ENCODE measurements at places on chromosomes 12 and 14.

DNA sequence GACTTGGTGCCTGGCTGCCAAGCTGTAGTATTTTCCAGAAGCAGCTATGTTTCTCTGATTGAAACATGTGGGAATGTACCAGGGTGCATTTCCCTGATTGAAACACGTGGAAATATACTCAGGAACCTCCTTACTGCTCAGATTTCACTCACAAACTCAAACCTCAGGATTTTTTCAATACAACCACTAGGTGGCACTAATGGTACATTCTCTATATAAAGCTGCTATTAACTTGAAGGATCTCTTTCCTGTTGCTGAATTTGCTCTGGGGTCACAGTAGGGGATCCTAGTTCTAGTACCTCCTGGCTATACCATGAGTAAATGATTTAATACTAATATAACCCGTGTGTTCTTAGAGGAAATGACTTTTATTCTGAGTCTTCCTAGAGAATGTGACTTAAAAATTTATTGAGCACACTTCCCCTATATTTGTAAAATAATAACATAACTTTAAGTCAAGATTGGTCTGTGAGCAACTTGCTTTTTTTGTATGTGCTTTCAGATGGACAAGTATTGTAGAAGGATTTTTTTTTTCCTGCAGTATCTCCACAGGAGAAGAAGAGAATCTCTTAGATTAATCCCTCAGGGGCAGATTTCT is 173.8 kb upstream of the MIS18BP1 start:
- no peak overlapping the region for H3K27ac ChIP-seq
- no peak overlapping the region for H3K4me3 ChIP-seq
- H3K4me1 ChIP-seq: no peaks in the 10 kb centered on the region
- H3K27me3 ChIP-seq: no peaks in the 10 kb centered on the region
- H3K36me3 ChIP-seq: no peaks in the 10 kb centered on the region
- no peak for ATAC-seq

- H3K4me3 ChIP-seq: no peak overlapping the region
- peaks cover 8% of the 10 kb centered on the region for H3K4me1 ChIP-seq
- no peak for ATAC-seq
- peaks cover 9% of the 10 kb centered on the region for H3K36me3 ChIP-seq
- H3K27me3 ChIP-seq: no peaks in the 10 kb centered on the region
Observed at GRCh38 chr14:89473989-89474388, 57.0 kb upstream of the FOXN3 start.

DNA sequence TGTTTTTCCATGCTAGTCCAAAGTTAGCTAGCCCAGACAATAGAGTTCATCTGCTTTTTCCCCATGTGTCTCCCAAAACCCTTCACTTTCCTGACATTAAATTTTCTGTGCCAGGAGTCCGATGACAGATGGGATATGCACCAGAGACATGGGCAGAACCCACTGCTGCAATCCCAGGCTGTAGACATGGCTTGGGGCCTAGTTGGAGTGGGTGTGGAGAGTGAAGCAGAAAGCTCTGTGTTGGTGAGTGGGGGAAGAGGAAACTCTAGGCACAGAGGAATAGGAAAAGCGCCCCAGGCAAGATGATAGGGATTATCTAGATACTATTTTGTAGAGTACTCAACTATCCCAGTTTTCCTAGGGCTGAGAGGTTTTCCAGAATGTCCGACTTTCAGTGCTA is 4.8 kb upstream of the KRT74 start:
- H3K4me3 ChIP-seq: no peak overlapping the region
- ATAC-seq: no peak
- H3K4me1 ChIP-seq: no peaks in the 10 kb centered on the region
- H3K27me3 ChIP-seq: peaks cover 9% of the 10 kb centered on the region

- no peaks in the 10 kb centered on the region for H3K27me3 ChIP-seq
- no peak overlapping the region for H3K27ac ChIP-seq
- ATAC-seq: no peak
- H3K4me1 ChIP-seq: no peaks in the 10 kb centered on the region
- H3K4me3 ChIP-seq: no peak overlapping the region
Observed at GRCh38 chr14:53399057-53399456, 245.9 kb upstream of the DDHD1 start.

DNA sequence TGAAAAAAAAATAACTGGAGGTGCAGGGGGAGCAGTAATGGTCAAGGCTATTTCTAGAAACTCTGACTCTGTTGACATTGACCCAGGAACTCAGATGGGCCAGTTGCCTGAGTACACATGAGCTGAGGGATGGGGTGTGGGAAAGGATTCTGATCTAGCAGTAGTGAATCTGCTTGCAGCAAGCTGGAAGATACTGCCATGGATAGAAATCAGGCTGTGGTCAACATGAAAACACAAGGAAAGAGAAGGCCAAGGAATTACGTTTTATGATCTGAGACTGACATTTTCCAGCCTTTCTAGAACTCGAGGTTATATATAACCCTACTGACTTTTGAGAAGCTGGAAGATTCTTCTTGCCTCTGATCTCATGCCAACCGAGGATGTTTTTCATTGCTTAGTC is 90.0 kb downstream of the ANO6 start:
- no peak for ATAC-seq
- peaks cover 23% of the 10 kb centered on the region for H3K36me3 ChIP-seq
- no peak overlapping the region for H3K4me3 ChIP-seq
- H3K27ac ChIP-seq: no peak overlapping the region
- no peaks in the 10 kb centered on the region for H3K4me1 ChIP-seq
- H3K27me3 ChIP-seq: no peaks in the 10 kb centered on the region

GRCh38 chr12:64265839-64266238 is 43.7 kb upstream of the KICS2 start:
- peaks cover 5% of the 10 kb centered on the region for H3K27me3 ChIP-seq
- H3K4me3 ChIP-seq: no peak overlapping the region
- H3K27ac ChIP-seq: no peak overlapping the region
- peak; percentile 19 for ATAC-seq

- ATAC-seq: no peak
- H3K27ac ChIP-seq: peak overlapping the region; percentile 87
Observed at GRCh38 chr12:92133171-92133570, 12.5 kb downstream of the BTG1 start.

DNA sequence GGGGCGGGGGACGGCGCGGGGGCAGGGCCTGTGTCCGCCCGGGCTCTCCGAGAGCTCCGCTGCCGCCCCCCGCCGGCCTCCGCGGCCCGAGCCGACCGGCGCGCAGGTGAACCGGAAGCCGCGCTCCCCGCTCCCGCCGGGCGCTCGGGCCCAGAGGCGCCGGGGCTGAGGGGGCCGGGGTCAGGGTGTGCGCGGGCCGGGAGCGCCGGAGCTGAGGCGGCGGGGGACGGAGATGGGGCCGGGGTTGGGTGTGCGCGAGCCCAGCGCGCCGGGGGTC is 431 bp downstream of the HIP1R start:
- H3K4me3 ChIP-seq: peak overlapping the region; percentile 91
- no peaks in the 10 kb centered on the region for H3K27me3 ChIP-seq
- H3K4me1 ChIP-seq: peaks cover 13% of the 10 kb centered on the region

DNA sequence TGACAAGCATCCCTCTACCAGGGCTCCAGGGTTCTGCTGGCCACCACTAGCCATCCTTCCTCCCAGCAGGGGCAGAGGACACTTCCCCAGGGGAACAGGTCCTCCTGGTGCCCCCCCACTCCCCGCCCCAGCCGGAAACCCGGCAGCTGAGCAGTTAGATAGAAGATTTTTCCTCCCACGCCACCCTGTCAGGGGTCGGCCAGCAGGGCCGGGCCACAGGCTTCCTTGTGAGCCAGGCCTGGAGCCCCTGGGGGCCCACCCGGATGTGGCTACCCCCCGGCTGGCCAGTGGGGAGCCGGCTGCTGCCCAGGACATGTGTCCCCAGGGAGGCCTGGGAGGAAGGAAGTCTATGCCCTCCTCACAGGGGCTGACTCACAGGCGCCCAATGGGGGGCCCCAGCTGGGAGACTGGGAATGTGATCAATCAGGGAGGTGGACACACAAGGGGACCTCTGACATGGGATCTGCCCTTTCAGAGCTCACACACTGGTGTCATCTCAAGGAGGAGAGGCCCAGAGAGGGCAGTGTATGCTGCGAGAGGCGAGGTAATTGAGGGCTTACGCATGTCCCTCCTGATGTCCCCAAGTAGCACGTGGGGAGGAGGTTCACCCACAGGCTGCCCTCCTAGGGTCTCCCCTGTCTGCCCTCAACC is 4.2 kb downstream of the SH2B3 start:
- ATAC-seq: no peak
- peaks cover 43% of the 10 kb centered on the region for H3K4me1 ChIP-seq
- H3K36me3 ChIP-seq: peaks cover 5% of the 10 kb centered on the region
- peak overlapping the region; percentile 92 for H3K4me3 ChIP-seq
- H3K27me3 ChIP-seq: no peaks in the 10 kb centered on the region

GRCh38 chr12:15092826-15093225 is 120.0 kb downstream of the PDE6H start:
- H3K4me1 ChIP-seq: no peaks in the 10 kb centered on the region
- H3K4me3 ChIP-seq: no peak overlapping the region
- no peaks in the 10 kb centered on the region for H3K27me3 ChIP-seq
- ATAC-seq: no peak
- H3K36me3 ChIP-seq: no peaks in the 10 kb centered on the region

DNA sequence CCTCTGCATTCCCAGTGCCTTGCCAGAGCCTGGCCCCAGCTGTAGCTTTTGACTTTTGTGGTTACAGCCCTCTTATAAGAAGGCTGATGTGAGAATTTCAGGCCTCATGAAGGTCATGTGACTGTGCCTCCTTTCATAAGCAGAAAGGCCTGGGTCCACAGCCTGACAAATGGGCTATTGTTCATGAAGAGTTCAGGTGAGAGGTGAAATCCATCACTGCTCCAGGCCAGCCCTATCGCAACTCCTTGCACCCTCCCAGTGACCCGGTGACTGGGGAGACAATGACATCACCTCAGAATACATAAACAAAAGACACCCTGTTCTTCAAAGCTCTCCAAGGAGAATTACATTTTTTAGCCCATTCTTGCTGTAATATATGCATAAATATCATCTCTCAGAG is 321.5 kb downstream of the PCNX1 start:
- peaks cover 6% of the 10 kb centered on the region for H3K4me1 ChIP-seq
- H3K4me3 ChIP-seq: no peak overlapping the region
- no peaks in the 10 kb centered on the region for H3K27me3 ChIP-seq
- H3K27ac ChIP-seq: peak overlapping the region; percentile 49

DNA sequence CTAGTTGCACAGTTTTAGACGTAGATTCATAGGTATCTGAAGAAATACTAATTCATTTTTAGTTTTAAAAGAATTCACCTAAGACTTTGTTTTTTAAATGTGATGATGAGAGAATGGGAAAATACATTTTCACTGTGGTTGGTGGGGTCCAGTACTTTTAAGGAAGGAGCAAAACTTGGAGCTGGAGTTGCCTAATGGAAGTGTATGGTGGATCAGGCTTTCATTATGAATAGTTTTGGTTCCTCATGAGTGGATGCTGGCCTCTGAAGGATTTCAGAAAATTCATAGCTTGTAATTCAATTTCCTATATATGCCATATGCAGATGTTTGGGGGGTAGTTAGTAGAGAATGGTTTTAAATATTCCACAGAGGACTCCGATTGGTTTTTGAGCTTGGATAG is 27.1 kb downstream of the STK38L start:
- peaks cover 11% of the 10 kb centered on the region for H3K36me3 ChIP-seq
- no peak overlapping the region for H3K4me3 ChIP-seq
- no peaks in the 10 kb centered on the region for H3K27me3 ChIP-seq
- no peaks in the 10 kb centered on the region for H3K4me1 ChIP-seq

GRCh38 chr14:59344691-59345455 is 120.3 kb downstream of the GPR135 start:
- no peak overlapping the region for H3K4me3 ChIP-seq
- H3K4me1 ChIP-seq: no peaks in the 10 kb centered on the region
- H3K27me3 ChIP-seq: no peaks in the 10 kb centered on the region
- peaks cover 13% of the 10 kb centered on the region for H3K36me3 ChIP-seq

GRCh38 chr12:65192963-65193516 is 23.7 kb downstream of the LEMD3 start:
- ATAC-seq: no peak
- no peak overlapping the region for H3K4me3 ChIP-seq
- H3K4me1 ChIP-seq: peaks cover 33% of the 10 kb centered on the region
- peaks cover 24% of the 10 kb centered on the region for H3K36me3 ChIP-seq
- H3K27ac ChIP-seq: no peak overlapping the region

GRCh38 chr12:41605545-41606305 is 417.6 kb downstream of the PDZRN4 start:
- H3K36me3 ChIP-seq: no peaks in the 10 kb centered on the region
- H3K4me1 ChIP-seq: no peaks in the 10 kb centered on the region
- no peak overlapping the region for H3K4me3 ChIP-seq
- H3K27ac ChIP-seq: no peak overlapping the region
- peaks cover 5% of the 10 kb centered on the region for H3K27me3 ChIP-seq

GRCh38 chr12:13211859-13212664 is 15.5 kb downstream of the EMP1 start:
- peak overlapping the region; percentile 87 for H3K27ac ChIP-seq
- H3K4me1 ChIP-seq: peaks cover 28% of the 10 kb centered on the region
- peak overlapping the region; percentile 65 for H3K4me3 ChIP-seq
- peak; percentile 29 for ATAC-seq

- H3K4me3 ChIP-seq: peak overlapping the region; percentile 29
- H3K4me1 ChIP-seq: peaks cover 10% of the 10 kb centered on the region
- peak; percentile 33 for ATAC-seq
- no peaks in the 10 kb centered on the region for H3K36me3 ChIP-seq
- peak overlapping the region; percentile 53 for H3K27ac ChIP-seq
- H3K27me3 ChIP-seq: peaks cover 43% of the 10 kb centered on the region
Observed at GRCh38 chr14:99774556-99775307, 18.5 kb upstream of the EML1 start.

GRCh38 chr12:69068448-69068847 is 135.5 kb upstream of the CPM start:
- ATAC-seq: peak; percentile 72
- no peaks in the 10 kb centered on the region for H3K36me3 ChIP-seq
- no peak overlapping the region for H3K4me3 ChIP-seq
- H3K4me1 ChIP-seq: peaks cover 5% of the 10 kb centered on the region
- peaks cover 3% of the 10 kb centered on the region for H3K27me3 ChIP-seq
- H3K27ac ChIP-seq: peak overlapping the region; percentile 29

- H3K4me1 ChIP-seq: no peaks in the 10 kb centered on the region
- H3K27ac ChIP-seq: no peak overlapping the region
- no peak overlapping the region for H3K4me3 ChIP-seq
Observed at GRCh38 chr12:104775731-104776231, 182.3 kb downstream of the SLC41A2 start.

DNA sequence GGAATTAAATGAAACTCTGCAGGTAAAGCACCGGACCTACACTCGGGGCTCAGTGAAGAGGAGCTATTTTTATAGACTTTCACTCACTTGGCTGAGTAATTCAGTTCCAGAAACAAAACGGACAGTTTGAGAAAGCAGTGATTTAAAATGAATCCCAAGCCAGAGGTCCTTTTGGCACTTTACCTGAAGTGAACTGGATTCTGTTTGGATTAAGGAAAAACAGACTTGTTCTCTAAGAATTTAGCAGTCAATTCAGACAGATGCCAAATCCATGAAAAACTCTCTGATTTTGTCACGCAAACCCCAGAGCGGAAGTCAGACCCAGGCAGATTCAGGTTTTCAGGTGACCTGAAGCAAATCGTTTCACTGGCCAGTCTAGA is 4.9 kb upstream of the VASH1 start:
- no peak overlapping the region for H3K27ac ChIP-seq
- ATAC-seq: no peak

DNA sequence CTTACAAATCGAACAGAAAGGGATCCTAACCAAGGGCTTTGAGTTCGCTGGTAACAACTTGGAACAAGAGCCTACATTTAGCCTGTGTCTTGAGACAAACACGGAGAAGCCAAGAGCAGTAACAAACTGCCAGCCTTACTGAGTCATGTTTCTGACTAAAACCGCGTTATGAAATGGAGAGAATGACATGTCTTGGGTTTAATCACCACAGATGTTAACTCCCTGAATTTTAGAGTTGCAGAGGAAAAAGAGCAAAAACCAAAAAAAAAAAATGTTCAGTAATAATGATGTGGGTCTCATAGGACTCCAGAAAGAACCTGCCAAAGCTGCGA is 1.0 kb downstream of the BLTP3B start:
- H3K27ac ChIP-seq: peak overlapping the region; percentile 100
- peaks cover 34% of the 10 kb centered on the region for H3K36me3 ChIP-seq
- peaks cover 39% of the 10 kb centered on the region for H3K4me1 ChIP-seq
- H3K27me3 ChIP-seq: no peaks in the 10 kb centered on the region
- ATAC-seq: peak; percentile 81
- peak overlapping the region; percentile 97 for H3K4me3 ChIP-seq

All from activated T-helper 17 cell treated with anti-CD3 and anti-CD28 coated beads, Interleukin-2, amount 50 U/mL, for 72 hours (primary cell).